T-helper 2 cell (primary cell): ENCODE measurements at places on chromosomes 6 and 20.

DNA sequence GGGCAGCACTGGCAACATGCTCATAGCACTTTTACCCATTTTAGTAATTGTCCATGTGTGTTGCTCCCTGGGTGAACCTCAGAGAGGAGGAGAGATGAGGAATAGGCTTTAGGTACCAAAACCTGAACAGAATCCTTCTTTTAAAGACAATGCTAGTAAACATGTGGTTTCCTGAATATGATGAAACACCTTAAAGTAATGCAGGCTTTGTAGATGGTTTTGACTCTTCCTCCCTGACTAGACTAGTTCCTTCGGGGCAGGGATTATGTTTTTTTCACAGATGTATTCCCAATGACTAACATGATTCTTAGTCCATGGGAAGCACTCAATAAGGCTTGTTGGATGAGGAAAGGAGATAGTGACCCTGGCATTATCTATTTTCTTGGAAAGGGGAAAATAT lies 367.6 kb upstream of the JAG1 start:
- no peak for DNase-seq

DNA sequence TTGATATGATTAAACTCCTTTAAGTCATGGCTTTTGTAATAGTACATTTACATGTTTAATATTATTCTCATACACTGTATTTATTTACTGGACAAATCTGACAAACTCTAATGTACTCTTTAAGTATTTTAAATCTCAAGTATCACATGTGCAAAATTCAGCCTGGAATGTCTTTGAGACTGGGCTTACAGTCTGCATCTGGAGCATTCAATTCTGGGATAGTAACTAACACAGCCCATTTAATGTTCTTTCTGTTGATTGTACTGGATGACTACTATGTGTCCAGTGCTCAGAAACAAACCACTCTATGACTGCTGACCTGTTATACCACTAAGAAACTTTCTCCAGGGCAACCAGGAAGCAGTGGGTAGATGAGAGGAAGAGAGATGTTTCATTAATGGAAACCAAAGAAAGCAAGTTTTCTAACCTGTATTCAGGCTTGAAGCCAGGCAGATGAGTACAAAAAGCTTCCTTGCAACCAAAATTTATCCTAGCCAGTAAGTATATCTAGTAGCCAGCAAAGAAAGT lies 26.8 kb downstream of the FBXL4 start:
- no peak for DNase-seq

DNA sequence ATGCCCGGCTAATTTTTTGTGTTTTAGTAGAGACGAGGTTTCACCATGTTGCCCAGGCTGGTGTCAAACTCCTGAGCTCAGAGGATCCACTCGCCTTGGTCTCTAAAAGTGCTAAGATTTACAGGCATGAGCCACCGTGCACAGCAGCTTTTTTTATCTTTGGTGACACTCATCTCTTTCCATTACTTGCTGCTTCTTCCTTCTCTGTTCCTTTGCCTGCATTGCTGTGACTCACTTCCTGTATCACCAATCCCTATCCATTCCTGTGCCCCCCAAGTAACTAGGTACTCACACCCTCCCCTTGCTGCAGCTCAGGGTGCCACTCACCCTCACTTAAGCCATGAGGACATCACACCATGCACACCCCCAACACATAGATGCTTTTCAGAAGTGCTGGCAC lies 24.6 kb downstream of the KHDC1L start:
- no peak for DNase-seq

- no peak for DNase-seq
Measured at GRCh38 chr20:47700327-47700726, 85.0 kb downstream of the SULF2 start.

DNA sequence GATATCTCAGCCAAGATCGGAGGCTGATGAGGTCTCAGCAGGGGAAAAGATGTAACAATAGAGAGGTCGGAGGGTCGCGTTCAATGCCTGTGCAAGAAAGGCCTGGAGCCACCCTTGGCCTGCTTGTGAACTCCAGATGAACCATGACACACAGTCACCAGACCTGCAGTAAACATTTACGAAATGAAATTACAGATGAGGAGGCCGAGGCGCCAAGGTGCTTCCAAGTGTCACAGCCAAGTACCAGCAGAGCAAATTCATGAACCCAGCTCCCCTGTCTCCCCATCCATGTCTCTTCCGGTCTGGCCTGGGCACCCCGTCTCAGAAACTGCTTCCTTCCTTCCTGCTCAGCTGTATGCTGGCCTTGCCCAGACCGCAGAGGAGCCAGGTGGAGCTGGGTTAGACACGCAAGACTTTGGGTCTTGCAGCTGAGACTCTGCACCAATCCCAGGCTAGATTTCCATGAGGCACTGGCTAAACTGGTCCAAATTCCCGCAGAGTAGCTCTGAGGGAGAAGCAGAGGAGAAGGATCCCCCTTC lies 48.1 kb downstream of the CHMP4B start:
- DNase-seq: peak; percentile 91

GRCh38 chr6:148835920-148836441 lies 89.2 kb downstream of the UST start:
- no peak for DNase-seq
